AG20443 (cell line): ENCODE measurements at places on chromosomes 7 and 10.
A peak's percentile ranks its signal among the peaks of the same experiment; 100 is the strongest.

- DNase-seq, result no peak
These were observed 13.2 kb downstream of the POM121L12 start for GRCh38 chr7:53048638-53049037.

GRCh38 chr10:12025591-12025990 lies 17.0 kb downstream of the UPF2 start:
- no peak for DNase-seq

DNA sequence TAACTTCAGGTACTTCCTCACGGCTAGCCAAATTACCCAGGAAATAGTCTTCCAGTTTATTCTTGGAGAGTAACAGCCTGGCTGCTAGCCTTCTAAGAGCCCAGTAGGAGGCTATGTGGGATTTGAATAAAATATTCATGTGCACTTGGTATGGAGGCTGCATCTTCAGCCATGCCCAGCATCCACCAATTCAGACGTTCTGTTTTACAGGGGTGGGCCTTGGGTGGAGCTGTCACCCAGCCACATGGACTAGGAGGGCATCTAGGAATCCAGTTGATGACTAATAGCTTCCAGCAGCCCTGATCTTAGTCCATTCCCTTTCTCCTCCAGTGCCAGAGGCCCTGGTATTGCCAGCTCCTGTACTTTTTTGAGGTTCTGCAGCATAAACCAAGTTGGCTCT lies 66.3 kb upstream of the ZRANB1 start:
- DNase-seq, result peak; percentile 70

- no peak for DNase-seq
These were observed 183.2 kb downstream of the RTKN2 start for GRCh38 chr10:62085404-62085803.

GRCh38 chr10:109886037-109886780 lies 37.1 kb downstream of the XPNPEP1 start:
- no peak for DNase-seq

- DNase-seq, result no peak
These were observed 1.2 kb downstream of the GRK5 start for GRCh38 chr10:119208553-119208940.

DNA sequence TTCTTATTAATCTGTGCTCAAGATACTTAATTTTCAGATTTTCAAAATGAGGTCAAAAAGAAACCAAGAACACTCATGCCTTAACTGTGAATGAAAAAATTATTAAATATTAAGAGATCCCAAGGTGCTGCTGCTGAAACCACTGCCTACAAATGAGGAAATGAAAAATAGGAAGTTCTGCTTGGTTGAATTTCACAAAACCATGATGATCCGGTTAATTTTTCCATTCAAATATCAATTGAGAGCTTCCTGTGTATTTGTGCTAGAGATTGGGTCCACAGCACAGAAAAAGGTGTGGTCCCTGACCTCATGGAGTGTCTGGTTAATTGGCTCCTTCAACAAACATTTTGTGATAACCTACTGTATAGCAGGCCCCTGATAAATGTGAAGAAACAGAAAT lies 132.7 kb upstream of the YAE1 start:
- no peak for DNase-seq

GRCh38 chr7:132446666-132447278 lies 129.5 kb downstream of the PLXNA4 start:
- DNase-seq, result no peak

GRCh38 chr7:32258265-32258664 lies 188.1 kb upstream of the PDE1C start:
- DNase-seq, result no peak

- DNase-seq, result peak; percentile 43
These were observed 233.1 kb downstream of the PLXNA4 start for GRCh38 chr7:132343199-132343598.

DNA sequence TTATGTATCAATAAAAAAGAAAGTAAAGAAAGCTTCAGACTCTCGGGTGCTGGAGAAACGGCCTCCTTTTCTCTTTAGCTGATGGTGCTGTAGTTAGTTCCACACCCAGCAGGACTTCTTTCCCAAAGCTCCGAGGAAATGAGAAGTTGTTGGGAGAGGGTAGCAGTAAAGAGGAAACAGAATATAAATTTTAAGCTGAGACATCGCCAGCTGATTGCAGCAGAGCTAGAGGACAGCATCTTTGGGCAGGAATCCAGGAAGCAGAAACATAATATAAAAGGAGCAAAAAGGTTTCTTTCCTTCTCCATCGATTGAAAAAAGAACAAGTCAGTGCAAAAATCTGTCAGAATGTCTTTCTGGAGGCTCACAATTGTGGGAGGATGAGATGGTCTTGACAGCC lies 616.9 kb upstream of the FOXK1 start:
- DNase-seq, result no peak

DNA sequence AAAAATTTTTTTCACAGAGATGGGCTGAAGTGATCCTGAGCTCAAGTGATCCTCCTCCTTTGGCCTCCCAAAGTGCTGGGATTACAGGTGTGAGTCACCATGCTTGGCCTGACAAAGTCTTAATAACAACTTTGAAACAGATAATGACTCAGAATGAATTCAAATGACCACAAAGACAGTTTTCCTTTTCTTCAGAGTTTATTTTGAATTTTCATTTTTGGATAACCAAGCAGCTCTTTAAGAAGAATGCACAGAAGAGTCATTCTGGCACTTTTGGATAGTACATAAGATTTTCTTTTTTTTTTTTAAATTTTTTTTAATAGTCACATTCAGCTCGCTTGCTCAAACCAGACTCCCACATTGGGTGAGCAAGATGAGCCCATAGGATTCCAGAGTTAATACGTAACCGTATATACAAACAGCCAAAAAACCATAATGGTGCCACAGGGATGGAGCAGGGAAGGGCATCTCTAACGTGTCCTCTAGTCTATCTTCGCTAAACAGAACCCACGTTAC lies 43.0 kb upstream of the NMT2 start:
- DNase-seq, result peak; percentile 78

DNA sequence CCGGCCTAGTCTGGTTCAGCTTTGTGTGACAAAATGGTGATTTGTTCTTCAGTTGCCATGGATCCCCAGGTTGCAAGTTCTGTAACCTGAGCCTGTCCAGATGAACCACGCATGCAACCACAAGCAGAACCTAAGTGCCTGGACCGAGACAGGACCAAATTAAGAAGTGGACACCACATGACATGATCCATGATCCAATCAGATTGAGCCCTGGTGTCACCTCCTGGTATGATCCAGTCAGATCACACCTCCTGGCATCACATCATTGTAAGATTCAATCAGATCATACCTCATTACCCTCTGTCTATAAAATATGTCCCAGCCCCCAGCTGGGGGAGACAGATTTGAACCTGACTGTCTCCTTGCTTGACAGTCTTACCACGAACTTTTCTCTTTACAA lies 70.0 kb downstream of the MALSU1 start:
- DNase-seq, result no peak

- no peak for DNase-seq
These were observed 17.6 kb downstream of the CCDC136 start for GRCh38 chr7:128809363-128809762.

- DNase-seq, result peak; percentile 47
These were observed 154.3 kb downstream of the ELAPOR2 start for GRCh38 chr7:86904949-86905834.

GRCh38 chr7:140990193-140990962 lies 24.4 kb downstream of the MRPS33 start:
- DNase-seq, result no peak

DNA sequence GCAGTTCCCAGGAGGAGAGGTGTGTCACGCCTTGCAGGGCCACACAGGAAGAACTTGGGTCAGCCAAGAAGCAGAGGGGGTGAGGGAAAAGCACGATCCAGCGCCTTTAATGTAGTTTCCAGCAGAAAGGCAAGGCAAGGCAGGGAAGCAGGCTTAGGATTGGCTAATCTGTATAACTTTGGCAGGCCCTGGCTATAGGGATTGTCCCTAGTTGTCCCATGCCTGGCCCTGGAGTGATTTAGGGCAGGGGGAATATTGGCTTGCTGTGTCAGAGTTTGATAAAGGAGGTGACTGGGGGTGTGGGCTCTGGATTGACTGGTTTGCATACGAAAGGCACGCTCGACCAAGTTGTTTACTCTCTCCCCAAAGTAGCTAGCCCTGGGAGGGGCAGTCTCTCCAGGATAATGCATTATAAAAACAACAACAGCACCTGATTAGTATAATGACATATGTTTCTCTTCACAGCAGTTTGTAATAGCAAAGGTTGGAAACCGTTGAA lies 44.5 kb downstream of the RBM28 start:
- no peak for DNase-seq

DNA sequence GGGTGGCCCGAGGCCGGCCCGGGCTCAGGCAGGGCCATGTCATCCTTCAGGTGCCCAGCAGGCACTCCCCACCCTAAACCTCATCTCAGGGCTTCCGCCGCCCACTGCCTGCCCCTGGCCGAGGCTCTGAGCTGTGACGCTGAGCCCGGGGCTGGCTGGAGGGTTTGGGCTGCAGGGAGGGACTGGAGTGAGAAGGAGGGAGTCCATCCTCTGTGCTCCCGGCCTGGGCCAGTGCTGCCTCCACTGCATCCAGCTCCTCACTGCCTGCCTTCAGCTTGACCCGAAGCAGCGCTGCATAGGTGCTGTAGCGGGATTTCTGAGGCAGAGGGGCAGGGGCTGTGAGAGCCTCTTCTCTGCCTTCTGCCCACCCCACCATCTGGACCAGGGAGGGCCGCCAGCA lies 7.6 kb downstream of the NFKB2 start:
- no peak for DNase-seq

- no peak for DNase-seq
These were observed 146.8 kb downstream of the PKD1L1 start for GRCh38 chr7:47801423-47801822.

GRCh38 chr7:128362670-128363069 lies 1.2 kb upstream of the PRRT4 start:
- DNase-seq, result no peak

DNA sequence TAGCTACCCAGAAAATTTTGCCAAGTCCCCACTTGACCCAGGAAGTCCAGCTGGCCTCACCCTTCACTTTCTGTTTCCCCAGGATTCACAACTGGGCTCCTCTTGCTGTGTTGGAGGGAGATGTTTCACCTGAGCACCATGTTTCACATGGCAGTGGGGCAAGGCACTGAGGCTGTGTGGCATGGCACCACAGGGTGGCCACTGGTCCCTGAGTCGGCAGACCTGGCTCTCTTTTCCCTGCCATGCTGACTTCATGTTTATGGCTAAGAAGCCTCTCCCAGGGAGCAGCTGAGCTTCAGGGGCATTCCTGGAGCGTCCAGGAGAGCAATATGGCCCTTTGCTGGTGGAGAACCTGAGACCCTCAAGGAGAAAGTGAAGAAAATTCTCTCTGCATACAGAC lies 266.9 kb downstream of the RPS24 start:
- DNase-seq, result no peak

DNA sequence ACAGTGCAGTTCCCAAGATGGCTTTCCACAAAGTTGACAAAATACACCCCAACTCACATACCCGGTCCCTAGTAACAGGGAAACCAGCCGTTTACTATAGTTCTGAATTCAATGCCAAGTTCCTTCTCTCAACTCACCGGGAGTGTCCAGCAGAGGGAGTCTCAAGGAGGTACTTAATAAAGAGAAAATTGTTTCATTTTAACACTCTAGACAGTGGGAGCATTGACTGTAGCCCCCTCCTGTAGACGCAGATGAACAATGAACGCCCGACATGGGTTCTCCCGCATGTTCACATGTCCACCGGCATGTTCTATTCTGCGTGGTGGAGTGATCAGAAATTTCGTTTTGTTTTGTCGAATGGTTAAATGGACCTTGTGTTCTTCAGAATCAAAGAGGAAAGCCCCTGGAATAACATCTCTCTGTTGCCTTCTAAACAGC lies 1.9 kb downstream of the HIPK2 start:
- peak; percentile 70 for DNase-seq

DNA sequence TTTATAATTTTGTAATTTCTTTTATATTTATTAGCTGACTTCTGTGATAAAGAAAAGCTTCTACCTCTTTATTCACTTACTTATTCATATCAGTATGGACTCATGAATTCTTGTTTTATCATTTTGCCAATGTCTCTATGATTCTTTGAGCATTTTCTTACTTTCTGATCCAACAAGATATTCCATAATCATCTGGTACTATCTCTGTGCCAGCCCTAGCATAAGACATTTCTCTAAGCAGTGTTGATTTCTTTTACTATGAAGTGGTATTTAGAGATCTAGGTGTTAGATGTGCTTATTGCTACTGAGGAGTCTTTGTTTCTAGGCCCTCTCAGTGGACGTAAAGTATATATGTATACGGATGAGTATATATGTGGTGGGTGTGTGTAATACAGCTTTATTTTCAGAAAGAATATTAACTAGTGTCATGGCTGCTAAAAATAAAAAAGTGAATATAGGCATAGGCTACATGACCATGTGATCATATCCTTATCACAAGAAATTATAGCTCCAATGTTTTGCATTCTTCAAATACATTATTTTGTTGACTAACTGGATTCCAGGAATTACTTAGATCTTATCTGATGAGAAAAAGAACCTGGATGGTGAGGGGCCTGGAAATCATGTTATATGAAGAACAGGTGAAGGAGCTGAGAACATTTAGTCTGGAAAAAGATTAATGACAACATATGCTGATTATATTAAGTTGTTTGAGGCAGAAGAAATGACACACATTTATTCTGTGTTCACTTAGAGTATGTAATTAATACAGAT lies 13.1 kb downstream of the PHTF2 start:
- no peak for DNase-seq

GRCh38 chr7:107149863-107150262 lies 18.9 kb upstream of the HBP1 start:
- DNase-seq, result no peak

GRCh38 chr10:131968949-131969348 lies 12.8 kb downstream of the BNIP3 start:
- DNase-seq, result no peak

DNA sequence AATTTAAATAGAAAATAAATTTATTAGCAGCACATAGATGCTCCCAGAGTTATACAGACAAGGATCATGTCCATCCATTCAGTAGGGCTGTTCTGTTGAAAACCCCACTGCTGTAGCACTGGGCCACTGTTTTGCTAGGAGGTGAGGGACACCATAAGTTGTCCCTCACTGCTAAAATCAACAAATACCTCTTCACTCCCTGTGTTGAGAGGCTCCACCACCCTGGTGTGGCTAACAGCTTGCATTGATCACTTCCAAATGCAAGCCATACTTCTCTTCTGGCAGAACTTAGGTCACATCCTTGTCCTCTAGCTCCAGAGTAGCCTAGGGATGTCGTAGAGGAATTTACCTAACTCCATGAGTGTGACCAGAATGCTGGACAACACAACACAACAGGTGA lies 55.4 kb downstream of the MDFIC start:
- DNase-seq, result no peak

DNA sequence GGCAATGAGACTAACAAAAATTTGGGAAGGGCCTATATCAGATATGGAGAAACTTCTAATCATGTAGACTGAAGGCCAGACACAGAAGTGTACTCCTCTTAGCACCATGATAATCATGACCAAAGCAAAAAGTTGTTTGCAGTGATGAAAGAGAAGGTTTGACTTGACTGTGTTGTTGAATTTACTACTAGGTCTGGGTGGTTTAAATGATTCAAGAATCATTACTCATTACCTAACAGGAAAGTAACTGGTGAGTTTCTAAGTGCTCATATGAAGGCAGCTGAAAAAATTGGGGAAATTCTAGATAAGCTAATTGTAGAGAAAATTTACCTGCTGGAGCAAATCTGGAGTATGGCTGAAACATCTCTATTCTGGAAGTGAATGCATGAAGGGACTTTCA lies 451.5 kb upstream of the SORCS1 start:
- no peak for DNase-seq

- DNase-seq, result no peak
These were observed 11.2 kb upstream of the C10orf95 start for GRCh38 chr10:102462512-102463054.
